ENCODE measurements at places on chromosomes 11 and 22.

DNA sequence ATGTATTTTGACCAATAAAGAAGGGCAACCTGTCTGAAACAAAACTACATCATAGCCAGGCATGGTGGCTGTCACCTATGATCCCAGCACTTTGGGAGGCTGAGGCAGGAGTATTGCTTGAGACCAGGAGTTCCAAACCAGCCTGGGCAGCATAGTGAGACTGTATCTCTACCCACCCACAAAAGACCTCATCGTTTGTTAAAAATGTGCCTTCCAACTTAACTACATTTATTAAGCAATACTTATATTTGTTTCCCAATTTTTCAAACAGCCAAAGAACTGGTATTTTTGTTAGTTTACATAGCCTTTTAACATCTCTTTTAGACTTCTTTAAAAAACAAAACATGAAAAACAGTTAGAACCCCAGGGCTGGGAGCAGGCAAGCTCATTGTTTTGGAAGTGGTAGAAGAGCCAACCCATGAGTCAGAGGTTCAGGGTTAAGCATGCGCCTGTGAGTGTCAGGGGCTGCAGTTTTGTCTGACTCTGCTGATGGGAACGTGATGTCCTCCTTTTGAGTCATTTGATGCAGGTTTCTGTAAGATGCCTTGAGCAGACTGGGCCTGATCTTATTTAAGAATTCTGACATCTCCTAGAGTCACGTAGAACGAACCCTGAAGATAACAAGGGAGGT is 53.9 kb upstream of the CRTAM start:
- no peak overlapping the region for H3K27ac ChIP-seq
- peaks cover 46% of the 10 kb centered on the region for H3K36me3 ChIP-seq
- no peak overlapping the region for H3K4me3 ChIP-seq
- no peaks in the 10 kb centered on the region for H3K27me3 ChIP-seq

- H3K36me3 ChIP-seq: no peaks in the 10 kb centered on the region
- no peak overlapping the region for H3K27ac ChIP-seq
- peaks cover 4% of the 10 kb centered on the region for H3K27me3 ChIP-seq
Observed at GRCh38 chr11:102853956-102854355, 10.5 kb upstream of the MMP3 start.

GRCh38 chr11:63805844-63806415 is 7.3 kb upstream of the SPINDOC start:
- no peaks in the 10 kb centered on the region for H3K4me1 ChIP-seq
- H3K27ac ChIP-seq: no peak overlapping the region
- H3K4me3 ChIP-seq: no peak overlapping the region
- no peak for ATAC-seq

- no peaks in the 10 kb centered on the region for H3K4me1 ChIP-seq
- no peaks in the 10 kb centered on the region for H3K27me3 ChIP-seq
- peak; percentile 96 for ATAC-seq
- H3K4me3 ChIP-seq: no peak overlapping the region
Observed at GRCh38 chr11:5922749-5923426, 19.2 kb upstream of the OR56A3 start.

- no peak overlapping the region for H3K4me3 ChIP-seq
- H3K36me3 ChIP-seq: peaks cover 75% of the 10 kb centered on the region
- H3K27me3 ChIP-seq: no peaks in the 10 kb centered on the region
Observed at GRCh38 chr22:20740222-20740951, 33.5 kb upstream of the SERPIND1 start.

DNA sequence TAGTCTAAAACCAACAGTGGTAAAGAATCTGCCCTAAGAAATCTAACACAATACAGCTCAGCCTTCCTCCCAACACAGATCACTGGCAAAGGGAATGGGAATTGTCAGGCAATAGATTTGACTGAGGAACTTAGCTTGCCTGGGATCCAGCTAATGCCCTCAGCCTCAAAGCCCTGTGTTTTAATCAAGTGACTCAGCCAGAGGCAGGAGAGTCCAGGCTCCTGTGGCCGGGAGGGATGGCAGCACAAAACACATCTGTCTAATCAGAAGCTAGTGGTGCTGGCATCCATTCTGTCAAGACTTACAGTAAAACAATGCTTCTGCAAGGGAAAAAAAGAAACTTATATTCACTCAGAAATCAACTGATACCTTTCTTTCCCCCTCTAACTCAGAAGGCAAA is 5.6 kb downstream of the SYTL2 start:
- ATAC-seq: no peak
- H3K4me1 ChIP-seq: peaks cover 7% of the 10 kb centered on the region
- no peak overlapping the region for H3K4me3 ChIP-seq
- H3K27ac ChIP-seq: no peak overlapping the region
- no peaks in the 10 kb centered on the region for H3K36me3 ChIP-seq

DNA sequence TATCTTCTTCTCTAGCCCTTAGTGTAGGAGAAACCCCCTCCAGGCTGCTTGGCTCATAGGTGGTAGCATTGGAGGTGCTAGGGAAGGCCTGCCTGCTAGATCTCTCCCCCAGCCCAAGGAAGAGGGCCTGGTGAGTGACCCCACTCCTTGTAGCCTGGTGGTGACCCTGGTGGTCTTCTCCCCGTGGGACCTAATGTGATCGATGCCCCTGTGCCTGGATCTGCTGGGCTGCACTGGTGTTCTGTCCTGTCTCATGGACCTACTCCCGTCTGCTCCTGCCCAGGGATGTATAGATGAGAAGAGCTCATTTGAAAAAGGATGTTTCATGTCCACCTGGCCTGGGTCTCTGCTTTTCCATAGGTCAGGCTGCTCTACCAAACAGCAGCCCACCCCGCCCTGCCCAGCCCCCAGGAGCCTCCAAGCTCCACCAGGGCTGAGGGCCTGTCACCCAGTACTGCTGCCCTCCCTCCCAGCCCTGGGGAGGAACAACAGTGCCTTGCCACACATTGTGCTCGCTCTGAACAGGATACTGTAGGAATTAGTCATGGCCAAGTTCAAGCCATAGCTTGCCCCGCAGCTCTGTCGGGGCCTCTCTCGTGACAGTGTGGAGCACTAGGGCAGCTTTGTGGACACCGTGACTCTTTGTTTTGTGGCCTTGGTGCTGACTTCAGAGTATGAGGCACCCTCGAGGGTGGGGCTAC is 19.7 kb downstream of the SLC37A2 start:
- peaks cover 9% of the 10 kb centered on the region for H3K27me3 ChIP-seq
- no peak overlapping the region for H3K4me3 ChIP-seq
- H3K36me3 ChIP-seq: no peaks in the 10 kb centered on the region
- no peak for ATAC-seq
- H3K27ac ChIP-seq: no peak overlapping the region

DNA sequence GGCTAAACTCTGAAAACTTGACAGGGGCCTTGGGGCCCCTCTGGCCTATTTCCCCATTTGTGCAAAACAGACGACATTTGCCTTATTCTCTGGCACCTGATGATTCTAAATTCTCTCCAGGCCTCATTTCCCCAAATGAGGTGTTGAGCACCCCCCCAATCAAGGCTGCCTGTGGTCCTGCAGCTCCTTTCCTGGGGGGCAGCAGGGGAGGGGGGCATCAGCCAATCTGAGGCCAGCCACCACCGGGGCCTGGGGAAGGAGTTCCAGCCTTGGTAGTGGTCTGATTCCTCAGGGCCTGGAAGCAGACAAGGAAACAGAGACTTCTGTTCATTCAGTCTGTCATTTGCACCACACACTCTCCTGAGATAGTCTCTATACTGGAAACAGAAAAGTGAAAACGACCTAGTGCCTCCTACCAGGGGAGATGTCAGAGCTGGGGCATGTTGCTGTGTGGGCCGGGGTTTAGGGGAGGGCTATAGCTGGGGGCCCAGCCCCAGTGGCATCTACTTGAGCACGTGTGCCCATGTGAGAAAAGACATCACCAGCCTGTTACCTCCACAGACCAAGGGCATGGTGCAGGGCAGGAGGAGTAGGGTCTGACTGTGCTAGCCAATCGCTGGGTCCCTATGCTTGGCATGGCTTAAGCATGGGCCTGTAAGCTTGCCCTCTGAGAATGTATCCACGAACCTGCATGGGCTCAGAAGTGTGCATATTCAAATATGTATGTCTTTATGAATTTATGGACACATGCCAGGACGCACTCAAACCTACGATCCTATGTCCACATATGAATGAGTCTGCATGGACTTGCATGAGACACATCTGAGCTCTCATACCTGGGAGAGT is 1.8 kb upstream of the TPBGL start:
- H3K4me1 ChIP-seq: peaks cover under 1% of the 10 kb centered on the region
- ATAC-seq: no peak
- H3K27me3 ChIP-seq: peaks cover 21% of the 10 kb centered on the region
- no peak overlapping the region for H3K27ac ChIP-seq
- H3K4me3 ChIP-seq: peak overlapping the region; percentile 71

GRCh38 chr11:7555052-7555699 is 41.4 kb downstream of the PPFIBP2 start:
- no peak overlapping the region for H3K4me3 ChIP-seq
- no peak for ATAC-seq

- H3K4me3 ChIP-seq: no peak overlapping the region
- no peaks in the 10 kb centered on the region for H3K4me1 ChIP-seq
- no peaks in the 10 kb centered on the region for H3K36me3 ChIP-seq
- no peak overlapping the region for H3K27ac ChIP-seq
- peaks cover 4% of the 10 kb centered on the region for H3K27me3 ChIP-seq
- no peak for ATAC-seq
Observed at GRCh38 chr22:27348634-27349033, 452.9 kb downstream of the MN1 start.

DNA sequence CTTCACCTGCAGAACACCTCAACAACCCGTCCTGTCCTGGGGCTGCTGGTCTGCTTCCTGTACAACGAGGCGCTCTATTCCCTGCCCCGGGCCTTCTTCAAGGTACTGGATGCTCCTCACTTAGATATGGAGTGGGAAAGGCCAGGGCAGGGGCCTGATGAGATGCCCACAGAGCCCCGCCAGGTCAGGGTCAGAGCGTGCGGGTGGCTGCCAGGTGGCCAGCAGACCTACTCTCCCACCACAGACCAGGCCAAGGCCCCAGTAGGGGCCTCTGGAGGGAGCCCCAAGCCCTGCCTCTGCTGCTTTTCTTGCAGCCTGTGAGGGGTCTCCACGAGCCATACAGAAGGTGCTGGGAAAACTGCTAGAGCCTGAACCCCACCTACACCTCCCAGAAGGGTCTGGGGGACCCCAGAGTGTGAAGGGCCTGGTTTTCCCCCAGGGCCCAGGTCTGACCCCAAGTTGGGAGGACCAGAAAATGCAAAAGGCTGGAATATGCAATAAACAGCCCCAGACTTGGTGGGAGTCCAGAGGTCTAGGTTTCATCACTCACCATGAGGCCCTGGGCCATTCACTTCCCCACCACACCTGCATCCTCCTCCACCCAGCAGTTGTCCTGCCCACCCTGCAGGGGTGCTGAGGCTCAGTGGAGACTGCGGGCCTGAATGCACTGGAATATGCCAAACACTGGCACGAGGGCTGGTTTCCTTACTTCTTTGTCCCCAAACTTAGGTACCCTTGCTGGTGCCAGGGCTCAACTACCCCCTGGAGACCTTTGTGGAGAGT is 14.7 kb downstream of the ZDHHC24 start:
- ATAC-seq: no peak
- H3K4me1 ChIP-seq: peaks cover 6% of the 10 kb centered on the region
- peaks cover 35% of the 10 kb centered on the region for H3K36me3 ChIP-seq
- no peak overlapping the region for H3K4me3 ChIP-seq
- no peak overlapping the region for H3K27ac ChIP-seq

DNA sequence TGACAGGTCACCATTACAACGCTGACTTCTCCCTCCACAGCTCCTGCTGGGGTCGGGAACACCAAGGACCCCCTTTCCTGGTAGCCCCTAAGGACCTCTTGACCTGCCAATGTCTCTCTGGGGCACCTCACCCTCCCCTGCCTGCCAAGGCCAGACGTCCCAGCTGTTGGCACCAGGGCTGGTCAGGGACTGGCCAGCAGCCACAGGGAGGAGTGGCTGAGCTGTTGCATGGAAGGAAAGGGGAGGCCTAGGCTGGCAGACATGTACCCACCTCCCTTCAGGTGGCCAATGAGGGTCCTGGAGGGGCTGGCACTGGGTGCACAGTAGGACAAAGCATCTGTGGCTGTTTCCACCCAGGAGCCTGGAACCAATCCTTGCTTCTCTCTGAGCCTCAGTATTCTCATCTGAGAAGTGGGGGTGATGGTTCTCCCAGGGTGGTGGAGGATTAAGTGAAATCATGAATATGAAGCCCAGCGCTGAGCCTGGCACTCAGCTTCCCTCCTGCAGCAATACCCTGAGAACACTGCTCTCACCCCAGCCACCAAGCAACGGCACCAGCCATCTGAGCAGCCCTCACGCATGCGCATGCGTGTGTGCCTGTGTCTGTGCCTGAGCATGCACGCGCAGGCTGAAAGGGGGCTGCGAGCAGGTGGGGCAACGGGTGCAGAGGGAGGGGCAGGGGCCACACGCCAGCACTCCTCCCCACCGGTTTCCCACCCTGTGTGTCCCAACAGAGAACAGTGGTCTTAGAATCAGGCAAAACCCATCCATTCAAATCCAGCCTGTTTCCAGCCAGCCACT is 5.9 kb downstream of the KCNJ4 start:
- H3K4me3 ChIP-seq: no peak overlapping the region
- no peak overlapping the region for H3K27ac ChIP-seq
- no peaks in the 10 kb centered on the region for H3K4me1 ChIP-seq
- ATAC-seq: no peak

- no peak overlapping the region for H3K4me3 ChIP-seq
- no peak for ATAC-seq
- H3K27me3 ChIP-seq: no peaks in the 10 kb centered on the region
- no peak overlapping the region for H3K27ac ChIP-seq
- H3K4me1 ChIP-seq: no peaks in the 10 kb centered on the region
- peaks cover 24% of the 10 kb centered on the region for H3K36me3 ChIP-seq
Observed at GRCh38 chr11:121636081-121636799, 183.5 kb upstream of the SORL1-AS1 start.

GRCh38 chr22:43326331-43327156 is 16.6 kb downstream of the SCUBE1 start:
- no peaks in the 10 kb centered on the region for H3K36me3 ChIP-seq
- H3K4me1 ChIP-seq: no peaks in the 10 kb centered on the region
- H3K27ac ChIP-seq: no peak overlapping the region
- no peak overlapping the region for H3K4me3 ChIP-seq
- H3K27me3 ChIP-seq: peaks cover 4% of the 10 kb centered on the region
- ATAC-seq: no peak

DNA sequence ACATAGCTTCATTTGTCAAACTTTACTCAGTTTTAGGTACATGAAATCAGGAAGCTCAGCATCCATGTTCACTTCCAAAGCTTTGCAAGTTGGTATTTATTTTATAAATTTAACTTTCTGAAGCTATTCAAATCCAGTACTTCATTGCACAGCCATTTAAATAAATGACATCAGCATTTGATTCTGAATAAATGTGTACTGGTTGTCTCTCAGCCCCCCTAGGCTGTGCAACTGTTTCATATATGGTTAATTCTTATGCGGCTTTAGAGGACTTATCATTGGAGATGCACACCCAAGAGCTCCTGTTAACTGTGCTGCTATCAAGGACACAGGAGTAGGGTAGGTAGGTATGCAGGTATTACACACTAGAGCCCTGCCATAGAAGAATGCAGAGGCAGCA is 325.1 kb downstream of the SOX6 start:
- H3K4me3 ChIP-seq: no peak overlapping the region
- H3K4me1 ChIP-seq: no peaks in the 10 kb centered on the region
- no peaks in the 10 kb centered on the region for H3K27me3 ChIP-seq
- no peak for ATAC-seq

GRCh38 chr11:134349802-134350355 is 18.1 kb downstream of the GLB1L2 start:
- H3K27me3 ChIP-seq: no peaks in the 10 kb centered on the region
- peaks cover 14% of the 10 kb centered on the region for H3K4me1 ChIP-seq
- no peak overlapping the region for H3K4me3 ChIP-seq
- no peaks in the 10 kb centered on the region for H3K36me3 ChIP-seq
- no peak for ATAC-seq
- H3K27ac ChIP-seq: peak overlapping the region; percentile 48

GRCh38 chr11:3181725-3182461 is 16.8 kb upstream of the OSBPL5 start:
- no peak overlapping the region for H3K27ac ChIP-seq
- H3K36me3 ChIP-seq: no peaks in the 10 kb centered on the region
- no peaks in the 10 kb centered on the region for H3K4me1 ChIP-seq
- H3K27me3 ChIP-seq: no peaks in the 10 kb centered on the region
- ATAC-seq: no peak
